Activated T-cell treated with anti-CD3 and anti-CD28 coated beads for 1 hour (primary cell): ENCODE measurements at places on chromosomes 13 and 19.

DNA sequence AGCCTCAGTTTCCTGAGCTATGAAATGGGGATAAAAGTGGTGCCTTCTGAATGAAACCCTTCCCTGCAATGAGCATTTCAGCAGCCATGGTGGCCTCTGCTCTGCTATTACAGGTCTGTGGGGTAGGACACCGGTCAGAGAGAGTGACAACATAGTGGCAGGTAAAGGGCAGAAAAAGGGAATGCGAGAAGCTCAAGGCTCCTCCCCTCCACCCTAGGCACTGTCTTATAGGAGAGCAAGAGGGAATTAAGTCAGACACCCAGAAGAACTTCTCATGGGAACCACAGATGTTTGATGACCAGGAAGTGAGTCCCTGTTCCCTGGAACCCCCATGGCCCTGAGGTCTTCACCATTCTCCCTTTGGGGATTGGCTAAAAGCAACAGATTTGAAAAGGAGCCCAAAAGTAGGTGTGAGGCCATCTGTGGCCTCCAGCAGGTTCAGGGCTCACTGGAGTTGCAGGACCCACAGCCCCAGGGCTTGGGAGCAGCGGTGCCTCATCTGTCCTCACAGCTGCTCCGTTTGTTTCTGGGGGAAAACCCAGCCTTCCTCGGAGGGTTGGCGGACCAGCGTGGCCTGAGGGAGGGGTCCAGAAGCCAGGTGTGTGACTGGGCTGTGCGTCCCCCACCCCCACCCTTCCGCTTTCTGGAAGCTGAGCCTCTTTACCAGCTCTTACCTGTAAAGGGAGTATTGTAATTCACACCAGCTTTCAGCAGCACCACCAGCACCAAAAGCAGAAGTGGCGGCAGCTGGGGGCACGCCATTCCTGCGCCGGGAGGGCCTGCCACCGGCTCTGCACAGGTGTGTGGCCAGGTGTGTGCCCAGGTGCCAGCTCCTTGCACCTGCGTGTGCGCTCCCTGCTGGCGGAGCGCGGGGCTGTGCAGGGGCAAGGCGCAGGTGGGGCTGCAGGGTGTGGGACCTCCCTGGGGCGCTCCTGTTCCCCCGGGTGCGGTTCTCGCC is 19.4 kb downstream of the IQCN start:
- DNase-seq, result no peak

GRCh38 chr13:100818711-100819110 is 144.1 kb upstream of the TMTC4 start:
- DNase-seq, result no peak

- peak; percentile 24 for DNase-seq
These were observed 350.9 kb downstream of the FOXO1 start for GRCh38 chr13:40315416-40316064.

DNA sequence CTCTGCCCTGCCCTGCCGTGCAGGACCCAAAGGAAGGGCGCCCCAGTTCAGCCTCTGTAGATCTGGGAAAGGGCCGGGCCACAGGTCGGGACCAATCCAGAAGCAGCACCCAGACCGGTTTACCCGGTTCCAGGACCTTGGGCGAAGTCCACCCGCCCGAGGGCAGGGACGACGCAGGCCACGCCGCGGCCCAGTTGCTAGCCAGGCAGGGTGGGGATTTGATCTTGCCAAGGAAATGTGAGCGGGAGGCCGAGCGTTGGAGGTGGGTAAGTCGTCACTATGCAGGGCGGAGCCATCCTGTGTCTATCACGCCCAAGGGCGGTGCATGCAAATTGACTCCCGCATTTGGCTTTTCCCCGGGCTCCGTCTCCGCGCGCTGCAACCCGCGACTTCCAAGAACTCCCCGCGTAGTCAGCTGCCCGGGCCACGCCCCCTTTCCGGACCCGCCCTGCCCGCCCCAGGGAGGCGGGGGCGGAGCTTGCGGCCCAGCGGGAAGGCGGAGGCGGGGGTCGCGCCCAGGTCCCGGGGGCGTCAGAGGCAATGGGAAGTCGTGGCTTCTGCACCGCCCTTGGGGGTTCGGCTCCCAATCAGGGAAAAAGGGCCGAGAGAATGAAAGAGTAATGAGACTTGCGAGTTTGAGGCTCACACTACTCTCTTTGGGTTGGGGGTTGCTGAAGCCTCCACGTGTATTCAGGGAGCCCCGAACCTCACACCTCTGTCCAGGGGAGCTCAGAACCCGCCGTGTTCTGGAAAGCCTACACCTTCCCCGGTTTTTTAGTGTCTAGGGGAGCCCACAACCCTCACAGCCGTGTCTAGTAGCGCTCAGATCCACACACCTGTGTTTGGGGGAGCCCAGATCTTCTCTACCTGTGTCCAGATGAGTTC is 12.8 kb downstream of the IER2 start:
- peak; percentile 67 for DNase-seq

DNA sequence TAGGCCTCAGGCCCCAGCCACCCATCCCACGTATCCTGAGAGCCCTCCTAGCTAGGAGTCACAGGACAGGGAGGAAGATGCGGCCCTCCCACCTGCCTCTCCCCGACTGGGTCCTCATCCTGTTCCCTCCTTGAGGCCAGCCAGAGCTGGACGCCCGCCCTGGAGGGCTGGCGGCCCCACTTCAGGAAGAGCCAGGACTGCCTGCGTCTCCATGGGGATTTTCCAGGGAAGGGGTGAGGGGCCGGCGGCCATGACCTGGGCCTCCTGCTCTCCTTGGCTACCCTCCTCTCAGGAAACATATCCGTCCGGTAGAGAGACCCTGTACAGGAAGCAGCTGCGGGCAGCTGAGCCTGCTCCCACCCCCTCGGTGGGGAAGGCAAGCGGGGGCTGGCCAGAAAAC is 11.3 kb upstream of the PRKD2 start:
- DNase-seq, result no peak

DNA sequence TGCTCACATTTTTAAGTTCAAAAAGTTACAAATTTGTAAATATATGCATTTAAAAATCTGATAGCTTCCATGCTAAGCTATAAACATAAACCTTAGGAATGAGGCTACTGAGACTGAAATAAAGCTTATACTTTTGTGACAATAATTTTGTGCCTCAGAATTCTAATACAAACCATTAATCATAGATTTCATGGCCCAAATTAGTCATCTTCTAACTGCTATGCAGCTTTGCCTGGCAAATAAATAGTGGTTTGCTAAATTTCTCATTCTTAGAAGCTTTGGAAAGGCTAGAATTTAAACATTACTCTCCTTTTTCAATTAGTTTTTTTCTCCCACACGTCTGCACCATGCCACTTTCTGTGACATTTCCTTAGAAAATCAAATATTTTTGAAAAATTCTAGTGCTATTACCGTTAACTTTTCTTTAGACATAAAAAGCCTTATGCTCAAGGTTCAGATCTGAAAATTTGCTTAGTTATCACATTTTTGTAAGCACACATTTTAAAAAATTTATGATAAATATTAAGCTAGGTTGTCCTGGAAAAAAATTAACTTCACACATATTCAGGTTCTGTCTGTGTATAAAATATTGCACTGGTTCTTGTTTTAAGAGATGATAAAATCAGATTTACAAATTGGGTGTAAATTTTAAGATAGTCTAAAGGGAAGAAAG is 46.9 kb downstream of the FNDC3A start:
- no peak for DNase-seq

DNA sequence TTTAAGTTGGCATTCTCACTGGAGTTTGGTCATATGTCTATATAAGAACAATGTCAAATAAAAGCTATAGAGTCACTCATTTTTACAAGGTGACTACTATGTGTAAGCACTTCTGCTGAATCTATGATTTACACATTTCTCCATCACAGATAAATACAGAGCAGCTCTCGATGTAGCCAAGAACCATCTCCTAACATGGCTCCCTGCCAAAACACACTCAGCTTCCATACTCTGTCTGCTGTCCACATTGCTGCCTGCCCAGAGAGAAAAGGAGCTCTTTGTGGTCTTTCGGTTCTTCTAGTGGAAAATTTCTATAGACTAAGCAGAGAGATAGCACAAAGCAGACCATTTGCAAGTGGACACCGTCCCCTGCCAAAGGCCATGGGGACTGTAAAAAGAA is 190.9 kb upstream of the KLF12 start:
- no peak for DNase-seq

DNA sequence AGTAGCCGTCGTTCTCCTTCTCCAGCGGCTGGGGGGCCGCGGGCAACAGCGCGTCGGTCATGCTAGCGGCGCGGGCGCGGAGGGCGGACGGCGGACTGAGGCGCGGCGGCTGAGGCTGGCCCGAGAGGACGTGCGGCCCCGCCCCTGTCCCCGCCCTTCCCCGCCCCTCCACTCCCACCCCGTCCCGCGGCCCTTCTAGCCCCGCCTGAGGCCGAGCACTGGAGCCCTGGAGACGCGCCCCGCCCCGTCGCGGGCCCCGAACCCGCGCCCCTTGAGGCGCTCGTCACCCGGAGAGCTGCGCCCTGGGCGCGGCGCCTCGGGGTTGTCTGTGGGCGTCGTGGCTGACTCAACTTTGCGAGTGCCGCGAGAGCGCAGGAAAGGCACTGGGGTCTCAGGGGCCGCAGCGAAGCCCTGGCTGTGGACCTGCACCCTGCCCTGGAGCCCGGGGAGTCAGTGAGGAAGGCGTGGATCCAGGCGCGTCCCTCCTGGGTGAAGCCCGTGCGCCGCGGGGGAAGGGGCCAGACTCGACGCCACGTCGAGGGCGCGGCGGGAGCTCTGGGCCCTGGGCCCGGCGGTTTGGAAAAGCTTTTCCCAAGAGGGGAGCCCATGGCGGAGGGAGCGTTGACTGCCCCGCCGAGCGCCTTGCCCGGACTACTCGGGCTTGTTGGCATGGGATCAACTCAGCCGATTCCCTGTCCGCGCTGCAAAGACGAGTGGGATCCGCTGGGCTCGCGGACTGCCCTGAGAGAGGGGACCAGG is at the start of gene RHPN2:
Gene RHPN2, minus strand, starts transcription at position 97 of the 759 bp plus-strand sequence. Its CDS starts 36 bp downstream, at position 61.
- peak; percentile 20 for DNase-seq

GRCh38 chr19:47644743-47645482 is 36.0 kb downstream of the BICRA start:
- DNase-seq, result no peak

- no peak for DNase-seq
These were observed 163.7 kb downstream of the SHISA2 start for GRCh38 chr13:25887962-25888655.

DNA sequence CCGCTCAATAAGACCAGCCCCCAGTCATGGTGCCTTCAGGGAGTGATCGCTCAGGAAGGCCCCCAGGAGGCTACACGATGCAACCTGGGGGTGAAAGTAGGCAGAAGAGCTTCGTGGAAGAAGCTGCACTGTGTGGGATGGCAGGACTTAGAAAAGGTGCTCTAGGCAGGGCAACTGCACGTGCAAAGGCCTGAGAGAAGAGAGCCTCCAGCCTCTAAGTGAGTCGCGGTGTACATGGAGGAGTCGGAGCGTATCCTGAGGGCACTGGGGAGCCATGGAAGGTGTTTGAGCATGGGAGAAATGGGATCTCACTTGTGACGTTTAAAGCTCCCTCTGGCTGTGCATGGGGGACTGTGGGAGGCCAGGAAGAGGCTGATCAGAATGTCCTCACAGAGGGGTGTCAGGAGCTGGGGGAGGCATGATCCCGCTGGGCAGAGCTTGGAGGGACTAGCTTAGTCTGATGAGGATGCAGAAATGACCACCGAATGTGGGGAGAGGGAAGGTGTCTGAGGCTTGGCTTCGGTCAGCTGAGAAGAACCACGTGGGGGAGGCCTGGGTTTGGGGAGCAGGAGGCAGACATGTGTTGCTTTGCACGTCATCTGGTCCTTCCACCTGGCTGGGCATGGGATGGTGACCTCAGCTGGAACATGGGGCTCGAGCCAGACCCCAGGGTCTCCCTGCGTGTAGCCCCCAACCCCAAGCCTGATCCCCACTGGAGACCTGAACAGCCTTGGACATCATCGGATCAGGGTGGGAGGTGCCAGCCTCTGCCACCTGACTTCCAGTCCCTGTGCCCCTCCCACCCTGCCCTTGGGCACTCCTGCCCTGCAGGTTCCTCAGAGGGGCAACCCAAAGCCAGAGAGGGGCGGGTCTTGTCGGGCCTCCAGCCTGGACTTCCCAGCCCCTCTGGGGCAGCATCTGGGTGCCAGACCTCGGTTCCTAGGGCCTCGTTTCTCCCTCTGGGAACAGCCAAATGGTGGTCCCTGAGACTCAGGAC is 1.1 kb downstream of the APC2 start:
- no peak for DNase-seq

DNA sequence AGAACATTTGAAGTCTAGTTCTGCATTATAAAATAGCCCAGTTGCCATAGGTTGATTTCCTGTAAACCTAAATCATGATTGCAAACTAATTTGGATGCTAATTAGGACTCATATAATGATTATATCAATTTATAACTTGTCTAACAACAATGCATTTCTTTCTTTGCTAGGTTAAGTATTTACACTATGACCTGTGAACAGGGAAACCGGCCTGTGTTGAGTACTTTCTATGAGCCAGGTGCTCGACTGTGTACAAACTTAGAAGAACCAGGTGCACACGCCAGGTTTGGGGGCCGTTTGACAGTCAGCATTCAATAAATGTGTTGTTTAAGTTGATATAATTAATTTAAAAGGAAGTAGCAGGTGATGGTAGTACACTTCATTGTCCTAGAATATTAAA is 203.1 kb downstream of the TM9SF2 start:
- DNase-seq, result no peak
